ENCODE measurements at places on chromosomes 5 and 9.

GRCh38 chr9:119458068-119458467 lies 88.8 kb upstream of the BRINP1 start:
- no peak for DNase-seq

- DNase-seq: no peak
Observed at GRCh38 chr9:21357479-21358460, 7.1 kb upstream of the IFNA6 start.

DNA sequence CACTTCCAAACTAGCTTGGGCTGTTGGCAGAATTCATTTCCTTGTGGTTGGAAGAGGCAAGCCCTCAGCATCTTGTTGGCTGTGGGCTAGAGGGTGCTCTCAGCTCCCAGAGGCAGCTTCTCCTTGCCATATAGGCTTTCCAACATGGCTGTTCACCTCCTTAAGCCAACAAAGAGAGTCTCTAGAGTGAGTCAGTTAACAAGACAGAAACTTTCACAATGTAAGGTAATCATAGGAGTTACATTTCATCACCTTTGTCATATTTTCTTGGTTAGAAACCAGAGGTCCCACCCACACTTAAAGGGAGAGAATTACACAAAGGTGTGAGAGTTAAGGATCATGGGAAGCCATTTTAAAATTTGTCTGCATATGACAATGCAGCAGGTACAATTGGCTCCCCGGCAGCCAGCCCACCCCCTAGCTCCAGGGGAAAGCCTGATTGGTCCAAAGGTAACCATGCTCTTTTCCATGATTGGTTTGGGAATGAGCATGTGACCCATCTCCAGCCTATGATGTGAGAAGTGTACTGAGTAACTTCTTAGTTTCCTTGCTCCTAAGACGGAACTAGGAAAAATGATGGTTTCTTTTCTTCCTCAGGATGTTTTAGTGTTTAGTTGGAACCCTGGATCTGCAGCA lies 109.8 kb upstream of the MSX2 start:
- DNase-seq: no peak

- no peak for DNase-seq
Observed at GRCh38 chr9:13879011-13879410, 434.9 kb downstream of the NFIB start.

- DNase-seq: no peak
Observed at GRCh38 chr5:20470997-20471396, 483.0 kb upstream of the CDH18 start.

DNA sequence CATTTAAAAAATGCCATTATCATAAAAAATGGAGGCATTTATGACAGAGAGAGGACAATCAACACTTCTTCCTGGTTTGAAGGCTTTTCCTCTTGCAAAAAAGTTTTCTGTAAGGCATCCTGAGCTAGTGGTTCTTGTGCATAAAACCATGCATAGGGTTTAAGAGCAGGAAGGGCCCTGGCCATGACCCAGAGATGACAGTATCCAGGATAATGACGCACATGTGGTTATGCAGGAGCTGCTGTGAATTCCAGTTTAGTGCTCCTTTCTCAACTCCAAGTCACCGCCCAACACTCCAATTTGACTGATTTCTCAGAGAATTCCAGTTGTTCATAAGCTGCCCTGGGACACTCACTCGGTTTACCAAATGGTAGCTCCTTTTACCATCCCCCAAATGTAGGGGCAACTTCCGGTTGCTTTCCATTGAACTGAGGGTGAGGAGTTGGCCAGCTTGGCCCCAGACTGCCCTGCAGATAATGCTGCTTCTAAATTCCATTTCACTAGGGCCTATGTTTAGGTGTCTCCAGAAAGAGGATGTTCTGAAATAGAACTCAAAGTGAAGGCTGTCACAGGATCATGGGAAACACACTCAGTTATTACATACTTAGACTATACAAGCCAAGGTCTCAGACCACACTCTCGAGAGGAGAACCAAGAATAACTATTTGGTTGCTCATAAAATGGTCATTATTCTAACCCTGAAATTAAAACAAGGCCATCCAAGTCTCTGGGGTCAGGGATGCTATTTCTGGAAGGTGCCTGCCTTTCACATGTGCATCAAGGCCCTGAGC lies 179.1 kb downstream of the SLIT3 start:
- DNase-seq: no peak

DNA sequence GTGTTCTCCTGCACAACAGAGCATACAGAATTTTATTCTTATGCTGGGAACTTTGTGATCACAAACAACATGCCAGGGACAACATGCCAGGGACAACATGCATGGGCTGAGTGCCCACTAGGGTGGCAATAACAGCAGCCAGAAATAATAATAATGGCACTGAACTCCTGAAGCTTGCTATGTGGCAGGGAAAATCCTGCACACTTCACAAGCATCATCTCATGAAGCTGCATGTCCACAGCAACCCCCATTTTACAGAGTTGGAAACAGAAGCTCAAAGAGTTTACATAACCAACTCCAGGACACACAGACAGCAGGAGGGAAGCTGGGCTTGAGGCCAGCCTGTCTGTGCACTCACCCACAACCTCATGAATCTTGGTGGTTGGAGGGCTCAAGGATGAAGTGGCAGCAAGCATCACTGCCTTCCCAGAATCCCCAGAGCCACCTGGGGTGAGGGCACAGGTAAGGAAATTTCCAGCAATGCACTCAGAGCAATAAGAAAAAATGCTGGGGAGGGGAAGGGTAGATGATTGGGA lies 111.4 kb downstream of the GABBR2 start:
- no peak for DNase-seq

DNA sequence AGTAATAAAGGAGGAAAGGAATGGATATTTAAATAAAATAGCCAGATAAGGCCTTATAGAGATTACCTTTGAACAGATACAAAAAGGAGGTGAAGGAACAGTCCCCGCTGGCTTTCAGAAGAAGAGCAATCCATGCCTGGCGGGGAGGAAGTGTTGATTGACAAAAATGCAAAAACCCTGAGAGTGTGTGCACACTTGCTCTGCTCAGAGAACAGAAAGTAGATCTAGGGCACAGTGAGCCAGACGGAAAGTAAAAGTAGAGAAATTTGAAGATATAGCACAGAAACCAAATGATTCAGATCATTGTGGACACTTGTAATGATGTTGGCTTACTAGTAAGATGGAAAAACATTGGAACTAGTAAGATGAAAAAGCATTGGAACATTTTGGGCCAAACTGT lies 720.6 kb downstream of the PTPRD start:
- DNase-seq: no peak

DNA sequence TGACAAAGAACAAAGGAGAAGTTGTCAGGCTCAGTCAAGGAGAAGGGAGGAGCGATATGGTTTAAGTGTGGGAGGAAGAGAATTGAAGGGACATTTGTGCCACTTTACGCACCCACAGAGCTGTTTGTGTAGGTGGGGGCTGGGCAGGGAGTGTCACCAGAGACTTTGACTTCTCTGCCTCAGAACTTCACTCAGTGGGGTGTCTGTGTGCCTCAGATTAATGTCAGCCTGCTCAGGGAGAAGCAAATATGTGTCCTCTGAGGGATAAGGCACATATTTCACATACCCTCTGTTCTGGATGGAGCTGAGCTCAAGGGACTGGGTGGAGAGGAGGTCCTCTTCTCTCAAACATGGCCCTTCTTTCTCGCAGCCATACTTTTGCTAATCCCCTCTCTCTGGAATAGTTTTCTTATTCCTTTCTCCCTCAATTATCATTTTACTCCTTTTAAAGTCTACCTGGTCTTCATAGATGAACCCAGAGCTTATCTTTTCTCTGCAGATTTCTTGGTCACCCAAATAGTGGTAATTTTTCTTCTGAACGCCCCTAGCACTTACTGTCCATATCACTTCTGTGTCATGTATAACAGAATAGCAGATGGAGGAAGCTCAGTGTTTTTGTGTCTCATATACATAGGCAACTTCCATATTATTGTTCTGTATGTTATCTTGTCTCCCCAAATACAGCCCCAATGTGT lies 77.0 kb downstream of the IQGAP2 start:
- DNase-seq: no peak

GRCh38 chr9:134622896-134623257 lies 18.7 kb upstream of the COL5A1 start:
- DNase-seq: no peak

- peak; percentile 77 for DNase-seq
Observed at GRCh38 chr5:72363166-72363802, 43.1 kb downstream of the PTCD2 start.

DNA sequence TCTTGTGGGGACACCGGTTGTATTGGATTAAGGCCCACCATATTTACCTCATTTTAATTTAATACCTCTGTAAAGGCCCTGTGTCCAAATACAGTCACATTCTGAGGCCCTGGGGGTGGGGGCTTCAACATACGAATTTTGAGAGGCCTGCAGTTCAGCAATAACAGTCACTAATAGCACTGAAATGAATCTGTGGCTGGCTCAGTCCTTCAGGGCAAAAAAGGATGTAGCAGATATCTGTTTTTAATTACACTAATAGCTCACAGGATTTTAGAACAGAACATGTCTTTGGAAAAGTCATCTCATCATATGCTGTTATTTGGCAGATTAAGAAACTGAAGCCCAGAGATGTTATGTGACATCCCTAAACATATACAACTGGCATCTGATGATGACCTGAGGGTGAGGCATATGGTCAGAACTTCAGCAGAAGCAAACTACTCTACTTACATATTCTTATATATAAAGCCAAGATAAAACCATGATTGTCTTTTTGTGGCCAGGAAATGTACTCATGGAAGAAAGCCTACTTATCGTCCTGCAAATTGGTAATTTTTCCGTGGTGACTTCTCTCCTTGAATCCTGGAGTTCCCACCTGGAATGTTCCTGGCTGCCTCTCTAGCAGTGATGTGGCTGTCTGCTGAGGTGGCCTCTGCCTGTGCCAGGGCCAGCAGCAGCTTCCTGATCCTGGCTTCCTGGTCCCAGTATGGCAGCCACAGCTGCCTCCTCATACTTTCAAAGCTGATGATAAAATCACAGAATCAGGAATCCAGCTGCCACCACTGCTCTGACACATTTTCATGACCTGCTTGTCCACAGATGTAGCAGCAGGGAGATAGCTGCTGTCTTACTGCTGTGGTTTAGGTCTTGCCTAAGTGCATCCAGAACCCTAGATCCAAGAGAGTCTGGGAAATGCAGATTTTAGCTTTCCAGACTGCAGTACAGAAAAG lies 72.1 kb upstream of the ANKRD55 start:
- no peak for DNase-seq

DNA sequence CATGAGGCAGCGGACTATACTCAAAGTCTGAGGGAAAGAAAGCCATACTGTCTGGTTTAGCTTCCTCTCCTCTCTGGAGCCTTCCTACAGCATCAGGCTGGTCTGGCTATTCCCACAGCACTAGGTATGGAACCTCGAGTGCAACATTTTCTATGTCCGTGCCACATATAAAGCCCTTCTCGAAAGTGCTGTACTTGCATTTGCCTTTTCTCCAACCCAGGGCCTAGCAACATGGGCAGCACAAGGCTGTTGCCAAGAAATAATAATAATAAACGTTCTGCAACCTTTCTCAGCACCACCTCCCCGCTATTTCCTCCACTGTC lies 804 bp downstream of the MED10 start:
- no peak for DNase-seq

DNA sequence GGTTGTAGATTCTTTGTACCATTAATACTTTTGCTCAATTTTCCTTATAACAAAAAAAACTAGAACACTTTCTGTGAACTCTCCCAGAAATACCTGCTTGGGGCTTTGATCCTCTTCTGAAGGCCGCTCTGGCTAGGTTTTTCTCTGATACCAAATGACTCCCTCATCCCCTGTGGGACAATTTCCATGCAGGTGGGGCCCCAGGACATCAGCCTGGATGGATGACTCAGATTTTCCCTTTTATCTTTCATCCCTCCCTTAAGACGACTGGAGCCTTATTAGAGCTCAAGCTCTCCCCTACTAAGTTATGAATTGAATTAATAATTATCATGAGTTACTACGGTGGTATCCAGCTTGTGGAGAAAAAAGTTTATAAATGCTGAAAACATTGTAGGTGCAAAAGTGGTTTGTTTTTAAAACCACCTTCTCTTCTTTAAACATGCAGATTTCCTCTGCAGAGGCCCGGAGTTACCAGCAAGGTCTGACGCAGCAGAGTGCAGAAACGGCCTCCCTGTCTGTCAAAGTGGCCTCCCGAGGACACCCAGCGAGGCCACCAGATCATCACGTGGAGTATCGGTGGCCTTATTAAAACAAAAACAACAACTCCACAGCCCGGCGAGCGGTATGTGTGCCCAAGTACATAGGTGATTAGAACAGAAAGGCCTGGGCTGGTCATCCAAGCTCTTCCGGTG lies 50.8 kb upstream of the IRX4 start:
- no peak for DNase-seq

DNA sequence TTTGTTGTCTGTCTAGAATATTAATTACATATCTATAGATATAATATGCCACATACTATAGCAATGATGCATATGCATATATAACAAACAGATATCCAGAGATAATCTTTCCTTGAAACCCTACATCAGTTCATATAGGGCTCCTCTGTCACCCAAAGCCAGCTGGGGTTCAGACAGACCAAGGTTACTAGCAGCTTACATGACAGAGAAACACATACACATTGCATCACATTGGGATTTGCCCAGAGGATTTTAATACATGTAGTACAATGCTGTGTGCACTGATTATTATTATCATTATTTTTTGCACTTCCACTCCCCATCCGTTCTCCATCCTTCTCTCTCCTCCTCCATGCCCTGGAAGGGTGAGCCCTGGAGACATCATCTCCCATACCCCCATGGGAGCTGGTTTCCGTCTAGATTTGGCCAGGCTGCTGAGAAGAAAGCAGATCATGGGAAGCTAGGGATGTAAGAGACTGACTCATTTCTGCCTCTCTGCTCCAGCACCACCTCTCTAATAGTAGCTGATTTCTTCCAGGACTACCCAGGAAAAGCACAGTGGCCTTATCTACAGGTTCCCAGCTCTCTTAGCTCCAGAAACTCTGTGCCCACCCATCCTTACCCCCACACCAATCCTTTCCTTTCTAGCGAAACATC lies 23.3 kb downstream of the FST start:
- no peak for DNase-seq
